ENCODE measurements at places on chromosomes 5 and 9. TPM values are rescaled to one million over a fixed set of nuclear protein-coding genes. Genes with fewer than 3 reads are reported as not detected.

GALNT12 gene
- 212 TPM for total RNA-seq

LCN12 gene
- total RNA-seq = 2.2 TPM

IL4 gene
- total RNA-seq = not detected

FBXO10 gene
- total RNA-seq = 2.9 TPM

DNA sequence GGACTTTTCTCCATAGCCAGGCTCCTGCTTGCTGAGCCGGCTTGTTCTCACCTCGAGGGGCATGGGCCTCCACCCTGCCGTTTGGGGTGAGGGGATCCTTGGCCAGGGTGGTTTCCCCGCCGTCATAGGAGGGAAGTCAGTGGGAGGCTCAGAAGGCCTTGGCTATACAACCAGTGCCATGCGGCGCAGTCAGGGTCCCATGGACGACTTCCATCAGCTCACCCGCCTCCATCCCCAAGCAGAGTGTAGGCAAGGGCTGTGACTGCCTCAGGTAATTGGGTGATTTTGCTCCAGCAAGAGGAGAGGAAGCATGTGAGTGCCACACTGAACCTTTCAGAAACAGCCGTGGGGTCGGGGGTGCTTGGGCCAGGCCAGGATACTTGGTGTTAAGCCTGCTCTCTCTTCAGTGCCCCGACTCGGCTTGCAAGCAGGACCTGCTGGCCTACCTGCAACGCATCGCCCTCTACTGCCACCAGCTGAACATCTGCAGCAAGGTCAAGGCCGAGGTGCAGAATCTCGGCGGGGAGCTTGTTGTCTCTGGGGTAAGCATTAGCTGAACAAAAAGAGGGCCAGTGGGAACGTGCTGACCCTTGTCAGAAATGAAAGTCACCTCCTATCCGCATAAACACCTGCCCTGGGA is 57.2 kb upstream of the LRRTM2 start:
- no peak for DNase-seq

- peak; percentile 25 for DNase-seq
These were observed 13.5 kb downstream of the RABGAP1 start for GRCh38 chr9:122954253-122954691.

GRCh38 chr5:112289465-112289864 is 129.6 kb downstream of the EPB41L4A start:
- no peak for DNase-seq

GRCh38 chr5:111927191-111927590 is 170.2 kb upstream of the NREP start:
- no peak for DNase-seq

All from stomach (tissue), 19 donors.